Lung (tissue), 17 donors: ENCODE measurements at places on chromosomes 1 and 21. TPM values are rescaled to one million over a fixed set of nuclear protein-coding genes. Genes with fewer than 3 reads are reported as not detected.
A peak's percentile ranks its signal among the peaks of the same experiment; 100 is the strongest.

BARHL2 gene
- not detected for total RNA-seq

ZSWIM5 gene
- 3.1 TPM for total RNA-seq

DMRTA2 gene
- total RNA-seq, result 0.83 TPM

AMPD1 gene
- total RNA-seq, result not detected

SCAF4 gene
- total RNA-seq, result 28.4 TPM

TTC34 gene
- total RNA-seq, result 3.3 TPM

DISC1 gene
- total RNA-seq, result 9.9 TPM

CIART gene
- total RNA-seq, result 6.5 TPM

CLDN17 gene
- not detected for total RNA-seq

FCRL2 gene
- 2.3 TPM for total RNA-seq

RAB3B gene
- 0.18 TPM for total RNA-seq

GRCh38 chr21:41641510-41641815 lies 125.4 kb downstream of the RIPK4 start:
- no peak for DNase-seq

- DNase-seq, result no peak
Measured at GRCh38 chr1:154551474-154551873, 7.0 kb downstream of the UBE2Q1 start.

- no peak for DNase-seq
Measured at GRCh38 chr1:155912056-155912536, 947 bp upstream of the RIT1 start.

- DNase-seq, result peak; percentile 62
Measured at GRCh38 chr1:150922519-150922975, 3.6 kb upstream of the SETDB1 start.

DNA sequence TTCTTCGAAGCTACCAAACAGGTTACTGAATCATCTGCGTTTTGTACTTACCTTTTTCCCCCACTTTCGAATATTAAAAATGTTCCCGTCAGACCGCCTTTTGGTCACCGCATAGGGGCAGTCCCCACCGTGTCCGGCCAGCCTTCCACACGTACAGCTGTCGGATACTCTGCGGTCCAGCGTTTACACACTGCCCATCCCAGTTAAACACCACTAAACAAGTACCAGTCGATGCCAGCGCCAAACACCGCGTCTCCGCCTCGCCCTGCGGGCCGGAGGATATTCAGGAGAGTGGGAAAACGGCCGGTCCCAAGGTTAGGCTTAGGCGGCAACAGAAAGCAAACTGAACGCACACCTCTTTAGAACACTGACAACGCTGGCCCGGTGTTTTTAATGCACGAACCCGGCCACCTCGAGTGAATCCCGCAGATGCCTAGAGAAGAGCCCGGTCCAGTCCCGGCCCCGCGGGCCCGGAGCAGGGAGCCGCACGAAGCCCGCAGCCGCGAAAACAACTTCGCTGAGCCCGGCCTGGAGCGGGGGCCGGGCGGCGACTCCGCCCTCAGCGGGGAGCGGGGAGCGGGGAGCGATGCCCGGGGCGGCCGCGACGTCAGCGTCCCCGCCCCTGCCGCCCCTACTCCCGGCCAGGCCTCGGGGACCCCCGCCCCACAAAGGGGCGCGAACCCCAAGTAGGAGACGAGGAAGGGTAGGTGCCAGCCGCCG lies 730 bp upstream of the PHF13 start:
- DNase-seq, result peak; percentile 68

DNA sequence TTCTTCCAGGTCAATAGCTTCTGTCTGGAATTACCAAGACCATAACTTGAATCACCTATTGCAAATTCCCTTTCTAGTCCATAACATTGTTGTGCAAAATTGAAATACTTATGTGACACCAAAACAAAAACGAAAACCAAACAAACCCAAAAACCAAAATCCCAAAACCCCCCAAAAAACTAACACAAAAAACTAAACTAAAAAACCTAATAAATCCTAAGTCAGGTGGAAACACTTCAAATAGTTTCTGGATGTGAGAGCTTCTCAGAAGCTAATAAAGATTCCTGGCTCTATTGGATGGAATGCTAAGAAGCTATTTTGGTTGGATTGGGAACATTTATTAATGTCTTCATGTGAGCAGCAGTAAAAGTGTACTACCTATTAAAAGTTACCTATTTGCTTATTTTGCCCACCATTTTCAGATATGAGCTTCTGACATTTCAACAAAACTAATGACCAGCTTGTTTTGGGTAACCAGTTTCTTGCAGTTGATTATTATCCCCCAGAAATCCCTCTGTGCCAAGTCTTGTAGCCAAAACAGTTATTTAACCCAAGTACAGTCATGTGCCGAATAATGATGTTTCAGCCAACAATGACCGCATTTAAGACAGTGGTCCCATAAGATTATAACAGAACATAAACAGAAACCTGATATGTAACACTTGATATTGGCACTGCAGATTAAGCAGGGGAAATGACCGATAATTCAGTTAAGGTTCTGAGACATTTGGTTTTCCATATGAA lies 76.4 kb downstream of the LTN1 start:
- DNase-seq, result no peak
